H1 (cell line): ENCODE measurements at places on chromosomes 4 and X. TPM values are rescaled to one million over a fixed set of nuclear protein-coding genes. Genes with fewer than 3 reads are reported as not detected.

DNA sequence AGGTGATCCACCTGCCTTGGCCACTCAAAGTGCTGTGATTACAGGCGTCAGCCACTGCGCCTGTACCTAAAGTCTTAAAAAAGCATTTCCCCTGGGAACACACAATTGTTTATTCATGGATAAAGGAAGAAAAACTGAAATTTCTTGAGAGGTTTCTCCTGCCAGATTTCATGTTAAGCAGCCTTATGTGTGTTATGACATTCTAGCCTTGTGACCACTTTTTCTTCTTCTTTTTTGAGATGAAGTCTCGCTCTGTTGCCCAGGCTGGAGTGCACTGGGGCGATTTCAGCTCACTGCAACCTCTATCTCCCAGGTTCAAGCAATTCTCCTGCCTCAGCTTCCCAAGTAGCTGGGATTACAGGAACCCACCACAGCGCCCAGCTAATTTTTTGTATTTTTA lies 57.8 kb upstream of the PLAC8 start:
- H3K36me3 ChIP-seq, result no peaks in the 10 kb centered on the region
- no peak overlapping the region for H3K4me3 ChIP-seq
- no peaks in the 10 kb centered on the region for H3K27me3 ChIP-seq
- no peak overlapping the region for H3K27ac ChIP-seq
- no peaks in the 10 kb centered on the region for H3K4me1 ChIP-seq

GRCh38 chr4:139243448-139244365 lies 36.3 kb downstream of the MGARP start:
- H3K36me3 ChIP-seq, result no peaks in the 10 kb centered on the region
- H3K4me1 ChIP-seq, result peaks cover 17% of the 10 kb centered on the region
- H3K27me3 ChIP-seq, result no peaks in the 10 kb centered on the region

TCP11X2 gene
- total RNA-seq, result 0.25 and 0.32 TPM in 2 replicates

- no peaks in the 10 kb centered on the region for H3K4me1 ChIP-seq
- no peaks in the 10 kb centered on the region for H3K36me3 ChIP-seq
- no peak overlapping the region for H3K27ac ChIP-seq
- H3K4me3 ChIP-seq, result no peak overlapping the region
Measured at GRCh38 chrX:27679281-27679680, 89.1 kb downstream of the DCAF8L2 start.

- H3K27ac ChIP-seq, result no peak overlapping the region
- H3K27me3 ChIP-seq, result peaks cover 8% of the 10 kb centered on the region
- no peak for DNase-seq
- H3K36me3 ChIP-seq, result no peaks in the 10 kb centered on the region
Measured at GRCh38 chrX:129658429-129658828, 3.7 kb upstream of the APLN start.

- DNase-seq, result no peak
- no peak overlapping the region for H3K27ac ChIP-seq
- H3K36me3 ChIP-seq, result no peaks in the 10 kb centered on the region
- no peak overlapping the region for H3K4me3 ChIP-seq
- no peaks in the 10 kb centered on the region for H3K27me3 ChIP-seq
Measured at GRCh38 chr4:38905652-38906385, 38.2 kb downstream of the FAM114A1 start.

DNA sequence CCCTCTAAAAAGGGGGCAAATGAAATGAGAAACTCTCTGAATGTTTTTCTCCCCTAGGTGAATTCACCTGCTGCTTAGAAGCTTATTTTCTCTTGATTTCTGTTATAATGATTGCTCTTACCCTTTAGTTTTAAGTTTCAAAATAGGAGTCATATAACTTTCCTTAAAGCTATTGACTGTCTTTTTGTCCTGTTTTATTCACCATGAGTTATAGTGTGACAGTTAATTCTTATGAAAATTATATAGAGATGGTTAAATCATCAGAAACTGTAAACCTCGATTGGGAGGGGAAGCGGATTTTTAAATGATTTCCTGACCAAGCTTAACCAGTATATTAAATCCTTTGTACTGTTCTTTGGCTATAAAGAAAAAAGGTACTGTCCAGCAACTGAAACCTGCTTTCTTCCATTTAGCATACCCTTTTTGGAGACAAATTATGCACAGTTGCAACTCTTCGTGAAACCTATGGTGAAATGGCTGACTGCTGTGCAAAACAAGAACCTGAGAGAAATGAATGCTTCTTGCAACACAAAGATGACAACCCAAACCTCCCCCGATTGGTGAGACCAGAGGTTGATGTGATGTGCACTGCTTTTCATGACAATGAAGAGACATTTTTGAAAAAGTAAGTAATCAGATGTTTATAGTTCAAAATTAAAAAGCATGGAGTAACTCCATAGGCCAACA lies 4.2 kb downstream of the ALB start:
- no peak overlapping the region for H3K27ac ChIP-seq
- DNase-seq, result no peak
- H3K4me3 ChIP-seq, result no peak overlapping the region
- H3K27me3 ChIP-seq, result no peaks in the 10 kb centered on the region
- 0 out of 2 replicates have a peak, but pooled peaks cover 2% of the 10 kb centered on the region for H3K4me1 ChIP-seq

- no peak for DNase-seq
- H3K4me1 ChIP-seq, result no peaks in the 10 kb centered on the region
- no peak overlapping the region for H3K27ac ChIP-seq
Measured at GRCh38 chr4:97845758-97846157, 297.5 kb downstream of the STPG2 start.

GRCh38 chr4:17397611-17398010 lies 114.3 kb downstream of the QDPR start:
- no peak for DNase-seq
- no peaks in the 10 kb centered on the region for H3K27me3 ChIP-seq
- no peak overlapping the region for H3K27ac ChIP-seq
- H3K4me1 ChIP-seq, result no peaks in the 10 kb centered on the region
- H3K4me3 ChIP-seq, result no peak overlapping the region

DNA sequence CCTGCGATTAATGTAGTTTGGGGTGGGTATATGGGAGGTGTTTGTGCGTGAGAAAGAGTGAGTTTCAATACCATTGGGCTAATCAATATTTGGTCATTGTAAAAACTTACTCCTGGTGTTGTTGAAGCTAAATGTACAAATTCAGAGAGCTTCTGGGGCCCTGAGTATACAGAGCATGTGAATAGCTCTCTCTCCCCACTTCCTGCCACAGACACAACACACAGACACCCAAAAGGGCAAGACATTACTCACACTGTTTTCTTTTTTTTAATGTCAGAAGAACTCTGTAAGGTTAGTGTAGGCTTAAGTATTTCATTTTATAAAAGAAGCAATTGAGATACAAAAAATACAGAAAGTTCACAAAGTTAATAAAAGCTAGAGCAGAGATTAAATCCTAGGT lies 151.3 kb upstream of the KCNIP4 start:
- no peaks in the 10 kb centered on the region for H3K4me1 ChIP-seq
- no peaks in the 10 kb centered on the region for H3K27me3 ChIP-seq
- H3K4me3 ChIP-seq, result no peak overlapping the region
